Naive thymus-derived CD8-positive, alpha-beta T cell (primary cell): ENCODE measurements at places on chromosomes 12 and 14.

GRCh38 chr14:89430391-89431236 is 13.6 kb upstream of the FOXN3 start:
- DNase-seq, result peak; percentile 32

GRCh38 chr12:9649532-9649940 is 20.0 kb upstream of the CLEC2D start:
- DNase-seq, result peak; percentile 42

DNA sequence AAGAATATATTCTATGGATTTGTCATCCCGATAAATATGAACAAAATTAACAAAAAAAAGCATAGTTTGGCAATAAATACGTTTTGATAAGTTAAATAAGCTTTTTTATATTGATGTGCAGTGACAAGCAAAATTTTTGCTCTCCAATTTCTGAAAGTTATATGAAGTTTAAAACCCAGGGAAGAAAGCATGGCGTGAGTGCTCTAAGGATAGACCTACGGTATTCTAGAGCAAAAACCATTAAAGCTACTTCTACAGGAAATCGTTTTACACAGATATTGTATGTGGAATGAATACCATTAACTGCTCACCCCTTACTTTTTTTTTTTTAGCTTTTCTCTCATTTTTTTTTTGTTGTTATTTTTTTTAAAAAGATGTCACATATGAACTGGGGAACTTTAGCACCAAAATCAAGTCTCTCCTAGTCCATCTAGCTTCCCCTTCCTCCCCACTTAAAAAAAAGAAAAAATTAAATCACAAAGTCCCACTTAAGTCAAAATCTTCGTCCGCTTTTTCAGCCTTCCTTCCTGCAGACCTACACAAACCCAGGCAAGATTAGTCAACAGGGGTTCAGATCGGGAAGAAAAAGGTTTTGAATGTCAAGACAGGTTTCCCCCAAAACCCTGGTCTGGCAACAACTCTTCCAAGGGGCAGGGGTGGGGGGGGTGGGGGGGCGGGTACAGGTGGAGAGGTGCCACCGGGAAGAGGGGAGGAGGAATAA is 4.4 kb downstream of the ZFP36L1 start:
- DNase-seq, result no peak

DNA sequence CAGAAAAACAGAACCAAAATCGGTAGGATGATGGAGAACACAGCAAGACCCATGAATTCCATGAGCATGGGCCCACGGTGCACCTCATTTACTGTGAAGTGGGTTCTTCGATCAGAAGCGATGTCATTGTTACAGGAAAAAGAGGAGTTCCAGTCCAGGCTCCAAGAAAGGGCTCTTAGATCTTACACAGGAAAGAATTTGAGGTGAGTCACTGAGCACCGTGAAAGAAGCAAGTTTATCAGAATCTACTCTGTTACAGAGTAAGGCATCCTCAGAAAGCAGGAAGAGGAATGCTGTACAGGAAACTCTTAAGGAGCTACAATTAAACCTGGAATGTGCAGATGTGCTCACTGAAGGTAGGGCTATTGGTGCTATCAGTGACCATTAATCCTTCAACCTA is 11.6 kb upstream of the CHFR start:
- no peak for DNase-seq

- no peak for DNase-seq
Observed at GRCh38 chr12:128326406-128326805, 59.4 kb downstream of the TMEM132C start.

GRCh38 chr12:120242275-120242799 is 23.2 kb downstream of the PXN start:
- DNase-seq, result no peak

- no peak for DNase-seq
Observed at GRCh38 chr14:78674820-78675219, 504.6 kb downstream of the NRXN3 start.

- no peak for DNase-seq
Observed at GRCh38 chr14:73125746-73126145, 10.6 kb upstream of the PSEN1 start.

- DNase-seq, result no peak
Observed at GRCh38 chr12:3537719-3538465, 46.9 kb downstream of the PRMT8 start.

DNA sequence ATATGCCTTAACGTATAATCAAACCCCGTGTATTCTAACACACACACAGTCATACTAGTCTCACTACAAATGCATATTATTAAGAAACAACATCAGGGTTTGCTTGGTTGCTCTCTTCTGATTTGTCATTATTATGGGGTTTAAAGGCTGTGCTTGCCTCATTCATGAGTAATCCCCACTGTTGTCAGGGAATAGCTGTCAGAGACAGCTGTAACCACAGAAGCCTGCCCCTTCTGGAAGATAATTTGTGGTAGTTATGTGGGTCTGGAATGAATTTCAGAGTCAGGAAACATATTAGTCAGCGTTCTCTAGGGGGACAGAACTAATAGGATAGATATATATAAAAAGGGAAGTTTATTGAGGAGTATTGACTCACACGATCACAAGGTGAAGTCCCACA is 456.9 kb upstream of the TMEM132C start:
- no peak for DNase-seq

GRCh38 chr12:57042695-57043094 is 7.2 kb downstream of the MYO1A start:
- no peak for DNase-seq

GRCh38 chr14:68247274-68247673 is 427.7 kb downstream of the RAD51B start:
- DNase-seq, result no peak

DNA sequence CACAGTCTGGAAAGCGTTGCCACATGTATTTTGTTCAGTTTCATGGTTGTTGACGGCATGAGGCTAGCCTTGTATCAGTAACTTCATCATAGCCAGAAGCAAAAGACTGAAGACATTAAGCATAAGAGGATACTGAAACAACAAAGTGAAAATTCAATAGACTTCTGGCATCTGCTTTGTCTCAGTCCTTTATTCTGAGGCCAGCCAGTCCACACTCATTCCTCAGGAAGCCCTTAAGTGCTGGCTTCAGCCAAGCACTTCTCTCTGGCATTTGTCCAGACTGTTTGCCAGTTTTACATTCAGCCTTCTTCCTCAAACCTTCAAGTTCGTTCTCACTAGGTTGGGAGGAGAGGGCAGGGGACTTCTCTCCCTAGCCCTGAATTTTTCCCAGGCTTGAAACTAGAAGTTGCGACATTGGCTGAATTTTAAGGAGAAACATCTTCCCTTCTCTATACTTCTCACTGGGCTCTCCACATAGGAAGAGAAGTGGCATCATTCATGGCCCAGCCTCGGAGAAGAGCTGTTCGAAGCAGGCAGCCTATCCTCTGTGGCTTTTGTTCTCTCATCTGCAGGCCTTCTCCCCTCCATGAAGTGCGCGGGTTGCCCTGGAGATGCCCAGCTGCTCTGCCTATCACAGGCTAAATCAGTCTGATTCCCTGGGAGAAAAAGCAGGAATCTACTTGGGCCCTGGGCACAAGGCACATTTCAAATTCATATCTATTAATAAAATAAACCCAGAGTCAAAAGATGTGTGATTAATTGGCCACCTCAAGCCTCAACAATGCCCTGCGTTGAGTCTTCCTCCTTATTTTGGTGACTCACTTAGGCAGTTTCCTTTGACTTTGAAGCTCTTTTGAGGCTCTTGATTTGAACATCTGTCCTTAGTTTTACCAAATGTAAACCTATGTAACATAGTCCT is 130.9 kb upstream of the PLEKHA5 start:
- no peak for DNase-seq

DNA sequence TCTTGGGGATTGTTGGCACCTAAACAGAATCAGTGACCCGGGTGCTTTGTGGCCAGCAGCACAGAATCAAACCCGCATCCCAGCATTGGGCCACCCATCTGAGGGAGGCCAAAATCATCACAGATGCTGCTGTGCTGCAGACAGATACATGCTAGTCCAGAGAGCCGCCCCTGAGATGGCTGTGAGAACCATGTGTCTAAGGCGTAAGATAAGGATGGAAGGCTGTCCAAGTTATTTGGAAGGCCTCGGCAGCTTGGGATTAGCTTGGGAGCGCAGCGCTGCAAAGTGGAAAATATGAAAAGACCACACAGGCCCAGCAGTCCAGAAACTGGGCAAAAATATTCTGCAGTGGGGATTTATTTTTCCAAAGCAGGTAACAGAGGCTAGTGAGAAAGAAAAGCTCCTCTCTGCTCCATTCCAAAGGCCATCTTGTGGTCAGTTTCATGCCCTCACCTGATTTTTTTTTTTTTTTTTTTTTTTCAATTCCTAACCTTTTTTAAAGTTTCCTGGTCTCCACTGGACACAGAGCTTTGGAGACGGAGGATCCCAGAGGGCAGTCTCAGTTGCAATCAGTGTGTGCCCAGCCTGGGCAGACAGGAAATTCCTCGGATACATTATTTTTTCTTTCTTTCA is 178.9 kb upstream of the BCL2L14 start:
- DNase-seq, result no peak

GRCh38 chr14:54665946-54666345 is 99.0 kb downstream of the SAMD4A start:
- no peak for DNase-seq

- DNase-seq, result no peak
Observed at GRCh38 chr12:56469007-56469930, 891 bp downstream of the SPRYD4 start.

DNA sequence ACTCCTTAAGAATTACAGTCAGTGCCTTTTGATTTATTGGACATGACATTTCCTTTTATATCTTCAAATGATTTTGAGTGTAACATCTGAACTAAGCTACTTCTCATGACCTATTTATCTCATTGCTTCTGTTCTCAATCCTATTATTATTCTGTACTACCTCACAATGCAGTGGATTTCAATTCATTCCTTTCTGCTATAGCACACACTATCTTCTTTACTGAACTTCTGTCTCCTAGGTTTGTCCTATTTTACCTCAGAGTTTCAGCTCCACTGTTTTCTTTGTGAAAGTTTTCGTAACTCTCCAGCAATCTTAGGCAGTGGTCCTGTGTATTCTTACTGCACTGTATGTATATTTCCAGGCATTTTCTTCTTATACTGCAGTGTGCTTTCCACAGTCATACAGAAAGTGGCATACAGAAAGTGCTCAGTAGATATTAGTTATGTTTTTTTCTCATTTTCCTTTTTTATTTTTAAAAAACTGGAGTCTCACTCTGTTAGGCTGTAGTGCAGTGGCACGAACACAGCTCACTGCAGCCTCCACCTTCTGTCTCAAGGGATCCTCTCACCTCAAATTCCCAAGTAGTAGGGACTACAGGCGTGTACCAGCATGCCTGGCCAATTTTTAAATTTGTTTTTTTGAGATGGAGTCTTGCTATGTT is 368.6 kb upstream of the RGS6 start:
- no peak for DNase-seq

GRCh38 chr12:86774841-86775388 is 518.7 kb upstream of the MGAT4C start:
- DNase-seq, result no peak
